ENCODE measurements at places on chromosomes 3 and 15.

DNA sequence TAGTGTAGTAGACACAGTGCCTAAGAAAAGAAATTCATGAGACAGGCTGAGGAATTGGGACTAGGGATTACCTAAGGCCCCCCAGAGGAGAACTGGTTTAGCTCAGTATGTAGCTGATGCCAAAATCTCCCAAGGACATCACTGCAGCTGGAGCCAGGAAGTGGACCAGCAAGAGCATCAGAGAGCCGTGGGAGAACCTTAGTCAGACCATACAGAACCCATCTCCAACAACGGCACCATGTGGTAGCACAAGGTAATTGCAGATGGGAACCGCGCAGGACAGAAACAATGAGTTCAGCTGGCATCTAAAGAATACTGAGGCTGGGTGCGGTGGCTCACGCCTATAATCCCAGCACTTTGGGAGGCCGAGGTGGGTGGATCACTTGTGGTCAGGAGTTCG, 81.7 kb downstream of the WNT5A start:
- no peak for DNase-seq

DNA sequence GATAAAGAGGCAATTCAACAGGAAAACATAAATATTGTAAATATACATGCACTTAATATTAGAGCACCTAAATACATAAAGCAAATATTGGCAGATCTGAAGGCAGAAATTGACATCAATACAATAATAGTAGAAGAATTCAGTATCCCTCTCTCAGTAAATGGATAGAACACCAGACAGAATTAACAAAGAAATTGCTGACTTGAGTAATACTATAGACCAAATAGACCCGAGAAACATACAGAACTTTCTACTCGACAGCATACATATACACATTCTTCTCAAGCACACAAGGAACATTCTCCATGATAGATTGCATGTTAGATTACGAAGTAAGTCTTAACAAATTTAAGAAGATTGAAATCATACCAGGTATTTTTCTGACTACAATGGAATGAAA, 50.2 kb downstream of the OXSM start:
- DNase-seq: no peak

DNA sequence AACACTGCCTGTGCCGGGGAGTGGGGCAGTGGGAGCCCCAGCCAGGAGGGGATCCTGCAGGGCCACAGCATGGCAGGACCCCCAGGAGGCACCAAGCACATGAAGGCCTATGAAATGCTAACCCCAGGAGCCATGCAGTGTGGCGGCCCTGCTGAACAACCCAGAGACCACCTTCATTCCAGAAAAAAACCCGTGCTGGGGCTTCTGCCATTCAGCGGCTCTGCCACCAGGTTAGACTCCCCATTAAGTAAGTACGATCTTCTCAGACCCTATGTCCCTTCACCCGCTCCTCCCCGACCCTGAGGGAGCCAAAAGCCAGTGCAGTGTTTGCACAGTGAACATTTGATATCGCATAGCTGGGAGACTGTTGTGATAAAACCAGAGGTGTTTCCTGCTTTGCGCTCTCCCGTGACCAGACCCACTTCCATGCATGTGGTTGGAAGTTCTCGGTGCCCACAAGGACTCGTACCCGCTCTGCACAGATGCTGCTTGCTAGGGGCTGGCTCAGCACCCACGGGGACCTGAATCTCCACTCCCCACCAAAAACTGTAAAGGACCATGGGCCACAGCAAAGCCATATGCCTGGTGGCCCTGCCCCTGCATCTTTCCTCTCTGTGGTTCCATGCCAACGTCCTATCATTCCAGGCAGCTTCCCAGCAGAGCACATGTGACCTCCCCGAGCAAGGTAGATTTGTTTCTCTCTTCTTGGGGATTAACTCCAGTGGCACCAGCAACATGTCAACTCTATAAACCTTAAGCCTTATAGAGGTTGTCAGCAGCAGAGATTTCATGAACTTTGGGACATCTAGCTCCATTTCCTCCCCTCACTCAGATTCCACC, 5.3 kb downstream of the PLA2G4D start:
- DNase-seq: no peak

GRCh38 chr15:101252836-101253235, 988 bp upstream of the CHSY1 start:
- DNase-seq: no peak

- DNase-seq: no peak
Measured at GRCh38 chr3:122055215-122055614, at the start of gene CD86. CD86 (plus strand) TSS chr3:122055362; CDS start chr3:122055490, 128 bp downstream.

DNA sequence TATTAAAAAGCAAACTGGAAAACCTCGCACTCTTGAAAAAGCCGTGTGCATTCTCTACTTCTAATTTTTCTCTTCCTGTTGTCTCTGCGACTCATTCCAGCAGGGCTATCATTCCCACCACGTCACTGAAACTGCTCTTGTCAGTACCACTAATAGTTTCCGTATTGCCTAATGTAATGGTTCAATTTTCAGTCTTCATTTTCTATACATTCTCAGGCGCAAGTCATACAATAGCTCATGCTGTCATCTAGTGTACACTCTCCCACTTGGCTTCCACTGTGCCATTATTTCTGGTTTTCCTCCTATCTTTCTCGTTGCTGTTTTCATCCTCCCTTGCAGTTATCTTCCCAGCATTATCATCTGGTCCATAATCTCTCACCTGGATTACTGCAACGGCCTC, 160.2 kb downstream of the SPATA16 start:
- DNase-seq: no peak

GRCh38 chr3:100063929-100064461, 50.3 kb downstream of the FILIP1L start:
- no peak for DNase-seq

DNA sequence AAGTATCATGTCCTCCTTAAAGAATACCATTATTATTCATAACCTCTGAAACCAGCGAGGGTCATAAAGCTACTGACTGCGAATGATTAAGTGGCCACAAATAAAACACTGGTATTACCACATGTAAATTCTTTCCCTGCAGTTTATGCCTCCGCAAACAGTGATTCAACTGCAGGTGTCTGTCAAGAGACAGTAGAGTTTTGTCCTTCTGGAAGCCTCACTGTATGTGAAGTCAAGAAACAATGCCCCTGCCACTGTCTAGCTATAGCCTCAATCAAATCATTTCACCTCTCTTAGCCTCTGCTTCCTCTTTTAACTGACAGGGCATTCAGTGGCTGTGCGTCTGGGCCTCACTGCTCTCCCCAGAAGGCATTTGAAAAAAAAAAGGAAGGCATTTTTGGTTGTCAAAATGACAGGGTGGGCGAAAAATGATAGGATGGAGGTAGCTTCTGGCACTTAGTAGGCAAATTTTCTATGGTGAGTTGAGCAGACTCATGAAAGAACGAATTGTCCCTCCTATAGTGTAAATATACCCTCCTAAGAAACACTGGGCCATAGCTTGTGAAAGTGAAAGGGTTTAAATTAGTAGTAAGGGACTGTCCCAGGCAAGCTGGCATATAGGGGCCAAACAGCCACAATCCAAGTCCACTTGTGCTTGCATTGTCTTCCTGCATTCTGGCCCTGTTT, 66.7 kb downstream of the FILIP1L start:
- DNase-seq: peak; percentile 76

DNA sequence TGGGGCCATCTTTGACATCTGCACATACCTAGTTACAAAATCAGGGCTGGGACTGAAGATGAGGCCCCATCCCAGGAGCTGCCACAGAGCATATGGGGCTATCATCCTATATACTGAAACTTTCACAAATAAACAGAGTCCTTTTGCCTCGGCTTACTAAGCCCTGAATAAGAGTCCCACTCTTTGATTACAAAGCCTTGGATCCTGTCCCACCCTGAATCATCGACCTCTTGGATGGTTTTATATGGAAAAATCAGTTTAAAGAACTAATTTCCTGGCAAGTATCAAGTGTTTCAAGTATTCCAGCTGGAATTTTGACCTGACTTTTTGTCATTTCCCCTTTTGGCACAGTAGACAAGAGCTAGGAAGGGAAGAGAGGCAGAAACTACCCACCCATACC, 331.3 kb upstream of the FRG2C start:
- no peak for DNase-seq

DNA sequence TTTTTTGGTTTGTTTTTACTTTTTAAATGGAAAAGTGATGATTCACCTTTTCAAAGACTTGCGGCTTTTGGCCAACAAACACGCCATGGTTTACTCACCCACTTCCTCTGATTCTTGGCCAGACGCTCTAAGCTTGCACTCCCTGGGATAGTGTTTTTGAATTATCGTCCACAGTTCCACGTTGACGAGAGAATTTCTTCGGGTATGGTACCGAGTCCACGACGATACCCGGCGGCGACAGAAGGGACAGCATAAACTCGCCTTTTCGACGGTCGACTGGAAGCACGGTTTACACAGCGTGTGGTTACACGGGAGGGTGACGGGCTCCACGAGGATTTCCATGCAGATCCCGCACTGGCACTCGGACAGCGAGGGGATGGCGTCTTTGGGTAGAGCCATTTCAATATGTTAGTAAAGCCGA, 783 bp downstream of the RNF168 start:
- peak; percentile 56 for DNase-seq

- no peak for DNase-seq
Measured at GRCh38 chr3:52771702-52772101, 962 bp upstream of the NEK4 start.

DNA sequence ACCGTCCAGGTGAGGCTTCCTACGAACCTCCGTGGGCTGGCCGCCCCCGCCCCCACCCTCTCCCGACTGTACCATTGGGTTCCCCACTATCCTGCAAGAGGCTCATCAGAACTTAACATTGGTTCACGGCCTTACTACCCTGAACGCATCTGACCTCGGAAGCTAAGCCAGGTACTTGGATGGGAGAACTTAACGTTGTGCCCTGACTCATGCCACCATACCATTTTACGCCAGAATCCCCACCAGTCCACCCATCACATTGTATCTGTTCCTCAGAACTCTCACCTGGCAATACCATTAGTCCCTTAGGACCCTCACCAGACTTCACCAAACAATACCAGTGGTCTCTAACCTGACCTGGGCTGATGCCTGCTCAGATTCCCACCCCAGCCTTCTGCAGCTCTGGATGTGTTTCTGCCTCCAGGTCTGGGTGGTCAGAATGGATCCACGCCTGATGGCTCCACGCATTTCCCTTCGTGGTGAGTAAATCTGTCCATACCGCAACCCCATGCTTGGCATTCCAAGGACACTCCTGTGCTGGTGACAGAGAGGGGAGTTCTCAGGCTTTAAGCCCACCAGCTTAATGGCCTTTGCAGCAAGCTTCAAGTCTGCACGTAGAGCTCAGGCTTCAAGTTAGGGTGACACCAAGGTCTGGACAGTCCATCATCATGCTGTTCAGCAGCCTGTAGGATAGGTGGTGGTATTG, 562 bp downstream of the TCTA start:
- DNase-seq: no peak

DNA sequence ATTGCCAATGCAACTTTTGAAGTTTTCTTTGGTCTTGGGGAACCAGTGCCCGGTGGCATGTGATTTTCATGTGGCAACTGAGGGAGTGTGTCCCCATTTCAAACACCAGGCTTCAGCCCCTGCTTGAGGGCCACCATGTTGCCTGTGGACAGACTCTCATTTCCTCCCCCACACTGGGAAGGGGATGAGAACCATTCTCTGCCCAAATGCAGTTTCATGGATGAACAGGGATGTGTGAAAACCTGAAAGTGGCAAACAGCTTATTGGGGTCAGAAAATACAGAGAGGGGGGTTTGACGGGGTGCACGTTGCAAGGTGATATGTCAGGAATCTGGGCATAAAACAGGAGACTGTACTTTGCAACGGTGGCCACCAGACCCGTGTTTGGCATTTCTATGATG, 6.3 kb downstream of the FAM107A start:
- no peak for DNase-seq

DNA sequence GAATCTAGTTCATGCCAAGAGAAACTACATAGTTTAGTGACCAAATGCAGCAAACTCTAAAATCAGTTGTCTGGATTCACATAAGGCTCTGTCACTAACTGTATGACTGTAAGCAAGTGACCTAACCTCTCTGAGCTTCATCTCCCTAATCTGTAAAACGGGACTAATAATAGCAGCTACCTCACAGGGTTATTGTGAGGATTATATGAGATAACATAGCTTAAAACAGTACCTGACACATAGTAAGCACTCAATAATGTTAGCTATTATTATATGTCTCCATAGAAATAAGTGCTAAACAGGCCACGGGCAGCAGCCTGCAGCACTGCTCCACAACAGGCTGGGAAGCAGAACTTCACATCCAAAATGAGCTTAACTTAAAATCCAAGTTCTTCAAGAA, 30.2 kb downstream of the NPTN start:
- no peak for DNase-seq

DNA sequence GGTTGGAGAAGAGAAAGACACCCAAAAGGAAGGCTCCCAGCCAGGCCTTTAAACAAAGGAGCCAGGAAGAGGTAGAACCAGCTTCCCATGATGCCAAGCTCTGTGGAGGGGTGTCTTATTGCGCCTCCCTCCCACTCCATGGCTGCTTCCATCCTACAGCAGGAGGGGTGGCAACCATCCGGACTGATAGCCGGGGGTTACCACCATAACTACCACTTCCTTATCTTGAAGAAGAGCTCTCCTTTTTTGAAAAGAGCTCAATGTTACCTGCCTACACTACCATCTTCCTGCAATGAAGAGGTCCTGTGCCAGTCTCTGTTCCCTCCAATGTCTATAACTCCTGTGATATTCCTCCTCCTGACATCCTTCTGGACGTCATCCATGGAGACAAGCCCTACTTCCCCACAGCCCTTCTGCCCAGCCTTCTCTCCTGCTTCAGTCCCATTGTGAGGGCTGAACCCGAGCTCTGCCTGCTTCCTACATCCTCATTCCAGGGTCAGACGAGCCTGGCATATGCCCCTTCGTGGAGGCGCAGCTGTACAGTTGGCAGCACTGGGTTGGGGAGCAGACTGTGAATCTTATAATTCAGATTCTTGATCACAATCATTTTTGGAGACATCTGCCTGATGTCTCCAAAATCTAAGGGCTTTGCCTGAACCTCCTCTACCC, 8.5 kb downstream of the CCDC9B start:
- no peak for DNase-seq

DNA sequence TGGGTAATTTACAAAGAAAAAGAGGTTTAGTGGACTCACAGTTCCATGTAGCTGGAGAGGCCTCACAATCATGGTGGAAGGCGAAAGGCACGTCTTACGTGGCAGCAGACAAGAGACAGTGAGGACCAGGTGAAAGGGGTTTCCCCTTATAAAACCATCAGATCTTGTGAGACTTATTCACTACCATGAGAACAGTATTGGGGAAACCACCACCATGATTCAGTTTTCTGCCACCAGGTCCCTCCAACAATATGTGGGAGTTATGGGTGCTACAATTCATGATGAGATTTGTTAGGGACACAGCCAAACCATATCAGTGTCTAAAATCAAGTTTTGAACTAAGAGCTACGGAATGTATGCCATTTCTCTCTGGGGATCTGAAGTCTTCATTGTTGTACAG, 354.8 kb upstream of the C2CD4B start:
- no peak for DNase-seq

- DNase-seq: no peak
Measured at GRCh38 chr3:183762304-183762703, 63.1 kb downstream of the MAP6D1 start.
